Anterior cingulate cortex (tissue), 58 donors: ENCODE measurements at places on chromosomes 11 and 22.
A peak's percentile ranks its signal among the peaks of the same experiment; 100 is the strongest.

- DNase-seq, result no peak
Measured at GRCh38 chr11:92702805-92703448, 266.5 kb upstream of the MTNR1B start.

DNA sequence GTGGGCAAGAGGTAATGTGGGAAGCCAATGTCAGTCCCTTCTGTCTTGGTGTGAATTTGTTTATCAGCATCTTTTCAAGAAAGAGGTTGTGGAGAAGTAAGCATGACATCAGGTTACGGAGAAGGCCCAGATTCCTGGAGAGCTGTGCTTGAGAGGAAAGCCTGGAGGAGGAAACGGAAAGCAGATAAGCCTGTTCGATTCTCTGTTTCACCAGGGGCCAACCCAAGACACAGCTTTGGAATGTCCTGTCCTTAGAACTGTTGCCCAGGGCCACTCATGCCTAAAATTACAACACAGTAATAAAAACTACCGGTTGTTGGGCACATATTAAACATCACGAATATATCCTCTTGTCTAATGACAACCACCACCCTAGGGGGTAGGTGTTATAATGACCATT lies 148.5 kb downstream of the NAV2 start:
- no peak for DNase-seq

DNA sequence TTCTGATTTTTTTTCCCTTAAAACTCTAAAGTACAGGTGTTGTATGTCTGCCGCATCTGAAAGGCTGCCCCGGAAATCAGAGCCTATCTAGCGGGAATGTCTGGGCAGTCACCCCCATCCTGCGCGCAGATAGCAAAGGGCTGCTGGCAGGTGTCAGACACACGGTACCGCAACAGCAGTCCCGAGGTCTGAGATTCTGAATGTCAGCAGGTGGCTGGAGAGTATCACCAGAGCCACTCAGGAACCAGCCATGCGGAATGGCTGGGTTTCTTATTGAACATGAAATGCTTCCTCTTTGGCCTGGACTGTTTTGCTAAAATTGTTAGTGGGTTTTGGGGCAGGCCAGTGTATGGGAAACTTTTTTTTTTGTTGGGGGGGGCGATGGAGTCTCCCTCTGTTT lies 53.3 kb downstream of the CERK start:
- no peak for DNase-seq

GRCh38 chr11:86594746-86595145 lies 77.7 kb downstream of the ME3 start:
- no peak for DNase-seq

- DNase-seq, result no peak
Measured at GRCh38 chr11:12243486-12243885, 133.1 kb downstream of the MICAL2 start.

- peak; percentile 62 for DNase-seq
Measured at GRCh38 chr22:20155330-20156041, 4.6 kb upstream of the CCDC188 start.

- no peak for DNase-seq
Measured at GRCh38 chr22:32590556-32590955, 115.9 kb downstream of the FBXO7 start.

DNA sequence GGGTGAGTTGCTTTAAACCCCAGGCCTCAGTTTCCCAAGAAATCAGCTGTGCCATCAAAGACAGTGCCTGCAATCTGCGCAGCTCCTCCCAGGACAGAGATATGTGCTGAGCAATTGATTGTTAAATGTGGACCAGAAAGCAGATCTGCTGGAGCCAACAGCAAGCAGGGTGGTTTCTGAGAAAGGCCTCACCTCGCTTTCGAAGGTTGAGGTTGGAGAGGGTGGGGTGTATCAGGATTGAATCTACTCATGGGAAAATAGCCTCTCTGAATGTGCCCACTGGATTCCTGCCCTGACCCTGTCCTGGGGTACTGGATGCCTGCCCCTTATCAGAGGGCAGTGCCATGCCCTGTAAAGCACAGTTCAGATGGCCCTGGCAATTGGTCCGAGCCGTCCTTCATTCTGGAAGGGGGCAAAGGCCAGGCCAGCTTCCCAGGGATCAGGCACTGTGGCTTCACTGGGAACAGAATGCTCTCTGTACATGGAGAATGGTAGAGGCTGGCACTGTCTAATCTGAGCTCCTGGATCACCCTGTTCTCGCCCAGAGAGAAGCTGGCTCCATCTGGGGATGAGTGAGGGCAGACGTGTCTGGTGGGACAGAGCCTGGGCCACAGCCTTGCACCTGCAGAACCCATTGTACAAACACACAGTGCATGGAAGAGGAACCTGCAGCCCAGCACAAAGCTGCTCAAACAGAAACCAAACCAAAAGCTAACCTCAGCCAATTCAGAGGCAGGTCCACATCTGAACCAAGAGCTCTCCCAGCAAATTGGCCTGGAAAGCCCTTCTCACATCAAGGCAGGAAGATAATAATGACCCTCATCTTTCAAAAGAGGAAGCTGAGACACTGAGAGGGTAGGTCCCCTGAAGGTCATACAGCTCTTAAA lies 15.2 kb downstream of the DHCR7 start:
- peak; percentile 52 for DNase-seq

DNA sequence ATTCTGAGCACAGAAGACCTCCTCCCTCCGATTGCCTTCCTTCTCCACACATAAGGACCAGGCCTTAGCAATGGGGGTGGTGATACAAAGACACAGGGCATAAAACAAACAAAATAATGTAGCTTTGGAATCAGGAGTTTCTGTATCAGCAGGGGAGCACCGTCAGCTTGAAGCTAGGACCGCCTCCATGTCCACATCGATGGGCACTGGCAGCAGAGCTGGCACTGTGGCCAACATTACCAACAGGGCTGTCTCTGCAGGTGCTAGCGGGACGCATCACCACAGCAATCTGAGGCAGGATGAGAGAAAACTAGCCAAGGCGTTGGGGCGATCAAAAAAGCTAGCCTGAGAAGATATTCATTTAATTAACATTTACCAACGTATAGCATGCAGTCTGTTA lies 201.4 kb downstream of the MAML2 start:
- DNase-seq, result no peak

DNA sequence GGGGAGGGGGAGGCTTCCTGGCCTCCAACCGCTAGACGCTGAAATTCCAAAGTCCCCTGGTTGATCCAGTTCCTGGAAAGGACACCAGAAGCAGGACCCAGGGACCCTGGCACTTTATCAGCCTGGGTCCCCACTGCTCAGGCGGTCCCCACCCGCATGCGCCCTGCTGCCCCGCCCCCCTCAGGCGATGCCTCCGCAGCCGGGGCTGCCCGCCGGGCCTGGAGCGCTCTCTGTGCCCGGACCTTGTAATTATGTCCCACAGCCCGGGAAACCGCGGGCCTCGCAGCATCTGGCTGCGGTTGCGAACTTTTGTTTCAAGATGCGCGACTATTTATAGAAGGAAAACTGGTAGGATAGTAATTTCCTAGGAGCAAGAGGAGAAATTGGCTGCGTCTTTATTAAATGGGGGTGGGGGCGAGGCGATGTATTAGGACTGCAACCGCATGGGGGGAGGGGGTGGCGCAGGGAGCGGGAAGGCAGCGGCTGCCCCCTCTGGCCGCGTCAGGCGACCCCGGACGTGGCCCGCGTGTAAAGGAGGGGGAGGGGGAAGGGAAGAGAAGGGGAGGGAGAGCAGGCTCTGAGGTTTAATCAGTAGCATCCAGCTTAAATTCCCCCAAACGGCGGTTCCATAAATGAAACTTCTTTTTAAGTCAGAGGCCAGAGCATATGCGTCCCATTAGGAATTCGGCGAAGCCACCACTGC lies 6.1 kb downstream of the WNT7B start:
- no peak for DNase-seq

DNA sequence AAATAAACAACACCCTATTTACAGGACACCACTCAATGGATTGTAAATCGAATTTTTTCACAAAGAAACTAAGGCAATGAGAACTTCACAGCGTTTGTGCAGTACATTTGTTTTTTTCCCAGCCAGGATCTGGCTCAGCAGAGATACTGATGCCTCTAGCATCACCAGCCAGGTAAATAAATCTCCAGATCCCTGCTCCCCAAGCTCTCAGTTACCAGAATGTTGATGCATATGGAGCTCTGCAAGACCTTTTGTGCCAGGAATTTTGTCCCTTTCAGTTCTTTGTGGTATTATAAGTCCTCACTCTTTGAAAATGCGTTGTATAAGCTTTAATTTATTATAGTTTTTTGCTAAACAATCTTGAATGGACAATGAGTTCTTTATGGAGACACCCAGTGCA lies 137.6 kb downstream of the MSANTD4 start:
- no peak for DNase-seq

GRCh38 chr11:34787895-34788294 lies 128.3 kb downstream of the APIP start:
- DNase-seq, result no peak

DNA sequence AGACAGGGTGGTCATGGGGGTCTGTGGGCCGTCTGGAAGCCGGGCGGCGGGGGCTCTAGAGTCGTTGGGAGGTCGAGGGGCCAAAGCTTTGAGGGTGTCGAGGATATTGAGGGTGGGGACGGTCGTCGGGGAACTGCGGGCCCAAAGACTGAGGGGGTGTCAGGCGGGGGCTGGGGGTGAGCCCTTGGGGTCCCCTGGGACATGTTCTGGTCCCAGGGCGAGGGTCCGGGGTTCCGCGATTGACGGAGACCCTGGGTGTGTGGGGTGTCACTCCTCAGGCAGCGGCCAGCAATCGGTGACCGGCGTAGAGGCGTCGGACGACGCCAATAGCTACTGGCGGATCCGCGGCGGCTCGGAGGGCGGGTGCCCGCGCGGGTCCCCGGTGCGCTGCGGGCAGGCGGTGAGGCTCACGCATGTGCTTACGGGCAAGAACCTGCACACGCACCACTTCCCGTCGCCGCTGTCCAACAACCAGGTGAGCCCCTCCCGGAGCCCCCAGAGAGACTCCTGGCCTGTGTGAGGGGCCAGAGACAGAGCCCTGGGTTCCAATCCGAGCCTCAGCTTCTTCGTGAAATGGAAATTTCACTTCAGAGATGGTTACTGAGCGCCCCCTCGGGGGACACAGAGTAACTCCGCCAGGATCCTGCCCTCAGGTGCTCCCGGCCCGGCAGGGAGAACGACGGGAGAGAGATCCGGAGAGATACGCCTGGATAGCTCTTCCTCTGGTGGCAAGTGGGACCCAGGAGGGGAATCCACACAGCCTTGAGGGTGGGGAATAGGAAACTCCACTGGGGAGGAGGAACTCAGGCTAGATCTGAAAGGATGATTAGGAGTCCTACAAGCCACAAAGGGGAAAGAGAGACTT lies 714 bp downstream of the SDF2L1 start:
- peak; percentile 18 for DNase-seq

DNA sequence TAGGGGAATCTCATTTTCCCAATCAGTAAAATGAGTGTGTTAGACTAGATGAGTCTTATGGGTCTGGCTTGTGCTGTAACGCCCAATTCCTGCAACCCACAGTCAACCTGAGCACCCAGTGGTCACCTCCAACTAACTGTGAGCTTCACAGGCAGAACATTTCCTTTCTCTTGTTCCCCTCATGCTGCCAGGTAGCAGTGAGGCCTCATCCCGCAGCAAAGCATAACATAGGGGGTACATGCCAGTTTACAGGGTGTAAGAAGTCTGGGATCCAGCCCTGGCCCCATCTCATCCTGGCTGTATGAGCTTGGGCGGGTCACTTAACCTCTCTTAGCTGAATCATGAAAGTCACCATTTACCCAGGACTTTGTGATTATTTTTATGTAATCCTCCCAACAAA lies 3.7 kb downstream of the EFEMP2 start:
- no peak for DNase-seq

DNA sequence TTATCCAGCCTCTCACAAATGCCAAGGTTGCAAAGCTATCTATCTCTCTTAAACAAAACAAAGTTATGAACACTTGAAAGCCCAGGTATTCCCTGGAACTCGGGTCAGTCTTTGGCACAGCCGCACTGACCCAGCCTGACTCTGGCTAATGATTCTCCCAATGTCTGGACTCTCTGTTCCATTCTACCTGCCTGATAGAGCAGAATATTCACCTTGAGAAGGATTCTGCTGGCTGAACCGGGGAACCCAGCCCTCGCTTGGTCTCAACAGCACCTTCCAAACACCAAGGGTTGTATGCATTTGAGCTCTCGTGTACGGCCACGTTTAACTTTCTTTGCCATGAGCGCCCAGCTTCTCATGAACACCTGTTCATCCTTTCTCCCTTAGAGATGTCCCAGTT lies 116.8 kb downstream of the ZBTB16 start:
- DNase-seq, result no peak

- DNase-seq, result no peak
Measured at GRCh38 chr11:24556693-24557092, 59.8 kb downstream of the LUZP2 start.

- no peak for DNase-seq
Measured at GRCh38 chr11:117231842-117232091, at the start of gene PCSK7. PCSK7 (minus strand) TSS chr11:117232073; CDS start chr11:117229844, 2,229 bp downstream.

DNA sequence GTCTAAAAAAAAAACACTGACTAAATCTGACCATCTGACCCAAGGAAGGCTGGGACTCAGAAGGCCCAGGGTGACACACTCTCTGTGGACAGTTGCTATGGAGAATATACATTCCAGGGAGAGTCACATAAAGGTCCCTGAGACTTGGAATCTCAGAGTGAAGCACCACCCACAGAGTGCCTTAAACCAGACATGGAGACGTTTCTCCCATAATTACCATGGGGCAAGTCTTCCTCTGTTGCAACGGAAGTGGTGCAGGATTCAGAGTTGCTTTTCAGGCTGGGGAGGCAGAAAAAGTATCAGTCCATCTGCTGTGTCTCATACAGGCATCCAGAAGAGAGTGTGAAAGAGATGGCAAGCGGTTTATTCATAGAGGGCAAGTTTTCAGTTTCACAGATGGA lies 58.7 kb upstream of the SLN start:
- no peak for DNase-seq

GRCh38 chr22:43407591-43407990 lies 4.2 kb upstream of the MPPED1 start:
- no peak for DNase-seq

GRCh38 chr11:2211113-2211971 lies 39.7 kb upstream of the TH start:
- no peak for DNase-seq

- no peak for DNase-seq
Measured at GRCh38 chr22:48870436-48870835, 957.2 kb downstream of the BRD1 start.

DNA sequence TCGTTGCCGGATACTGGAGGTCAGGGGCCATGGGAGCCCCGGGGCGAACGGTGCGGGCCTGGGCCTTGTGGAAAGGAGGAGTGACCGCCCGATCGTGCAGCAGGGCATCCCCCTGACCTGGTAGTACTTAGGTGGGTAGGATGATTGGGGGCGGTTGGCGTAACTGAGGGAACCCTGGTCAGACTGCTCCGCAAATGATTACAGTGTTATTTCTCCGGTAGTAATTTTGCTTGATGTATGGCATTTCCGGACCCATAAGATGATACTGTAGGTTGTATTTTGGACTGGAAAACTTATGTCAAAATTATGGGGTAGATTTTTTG lies 762 bp downstream of the MTMR3 start:
- no peak for DNase-seq
